Effector CD4-positive, alpha-beta T cell (primary cell): ENCODE measurements at places on chromosomes 7 and 10.

- no peak for DNase-seq
Measured at GRCh38 chr10:29895456-29895855, 163.9 kb downstream of the JCAD start.

DNA sequence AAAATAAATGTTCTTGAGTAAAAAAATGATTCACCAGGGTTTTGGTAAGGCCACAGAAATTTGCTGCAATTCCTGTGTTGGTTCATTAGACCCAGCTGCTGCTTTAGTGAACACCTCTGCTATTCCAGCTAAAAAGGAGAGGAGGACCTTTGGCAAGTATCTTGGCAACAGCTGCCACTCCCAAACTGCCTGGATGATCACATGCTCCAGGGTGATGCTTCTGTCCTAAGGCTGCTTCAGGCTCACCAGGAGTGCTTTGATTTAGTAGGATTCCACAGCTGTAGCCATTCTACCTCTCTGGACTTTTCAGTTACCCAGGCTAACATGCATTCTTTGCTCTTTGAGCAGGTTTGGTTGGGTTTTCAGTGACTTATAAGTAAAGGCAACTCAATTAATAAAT, 82.6 kb upstream of the NPVF start:
- DNase-seq = no peak

GRCh38 chr7:55723621-55723941, 139.0 kb downstream of the SEPTIN14 start:
- no peak for DNase-seq

GRCh38 chr10:92081641-92082040, 158.1 kb downstream of the BTAF1 start:
- no peak for DNase-seq

DNA sequence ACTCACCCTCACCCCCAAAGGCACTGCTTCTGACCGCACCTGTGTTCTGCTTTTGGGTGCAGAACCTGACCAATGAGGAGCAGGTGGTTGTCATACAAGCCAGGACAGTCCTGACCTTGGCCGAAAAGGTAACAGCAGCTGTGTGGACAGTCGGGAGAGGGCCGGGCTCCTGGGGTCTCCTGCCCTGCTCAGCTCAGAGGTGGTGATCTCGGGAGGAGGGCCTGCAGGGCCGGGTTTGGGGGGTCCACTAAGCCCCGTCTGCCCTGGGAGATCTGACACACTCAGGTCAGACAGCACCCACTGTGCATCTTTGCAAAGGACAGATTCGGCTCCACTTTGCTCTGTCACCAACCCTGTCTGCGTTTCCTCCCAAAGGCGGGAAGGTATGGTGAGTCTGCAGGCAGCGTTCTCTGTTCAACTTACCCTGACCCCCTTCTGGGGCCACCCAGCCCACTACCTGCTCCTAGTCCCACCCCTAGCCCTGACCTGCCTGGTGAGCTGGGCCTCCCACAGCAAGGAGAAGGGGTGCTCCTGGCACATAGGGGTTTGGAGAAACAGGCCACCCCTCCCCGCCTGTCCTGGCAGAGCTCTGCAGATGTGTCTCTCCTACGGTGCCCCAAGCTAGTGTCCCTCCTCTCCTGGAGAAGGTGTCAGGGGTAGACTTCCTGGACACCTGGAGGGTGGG, 33.7 kb upstream of the DPYSL4 start:
- no peak for DNase-seq

DNA sequence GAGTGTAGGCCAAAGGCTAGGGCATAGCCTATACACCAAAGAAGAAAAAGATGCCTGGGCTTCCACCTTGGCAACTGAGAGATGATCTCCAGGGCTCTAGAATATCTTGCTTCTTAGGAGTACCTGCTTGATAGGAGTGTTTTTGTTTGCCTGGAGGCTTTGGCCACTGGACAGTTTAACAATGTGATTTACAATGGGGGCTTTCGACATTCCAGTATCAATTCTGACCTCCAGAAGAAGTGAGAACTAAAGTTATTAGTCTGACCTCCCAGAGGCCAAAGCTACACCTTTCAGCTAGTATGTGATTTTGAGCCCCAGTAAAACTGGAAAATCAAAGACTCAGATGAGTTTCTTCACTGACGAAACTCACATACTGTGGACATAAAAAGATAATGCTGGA, 96.1 kb downstream of the JMJD1C start:
- no peak for DNase-seq

GRCh38 chr7:17408245-17408903, 109.9 kb downstream of the AHR start:
- no peak for DNase-seq

- DNase-seq = no peak
Measured at GRCh38 chr7:155211761-155212160, 85.9 kb upstream of the INSIG1 start.

GRCh38 chr7:133854739-133855138, 272.4 kb upstream of the LRGUK start:
- DNase-seq = no peak

DNA sequence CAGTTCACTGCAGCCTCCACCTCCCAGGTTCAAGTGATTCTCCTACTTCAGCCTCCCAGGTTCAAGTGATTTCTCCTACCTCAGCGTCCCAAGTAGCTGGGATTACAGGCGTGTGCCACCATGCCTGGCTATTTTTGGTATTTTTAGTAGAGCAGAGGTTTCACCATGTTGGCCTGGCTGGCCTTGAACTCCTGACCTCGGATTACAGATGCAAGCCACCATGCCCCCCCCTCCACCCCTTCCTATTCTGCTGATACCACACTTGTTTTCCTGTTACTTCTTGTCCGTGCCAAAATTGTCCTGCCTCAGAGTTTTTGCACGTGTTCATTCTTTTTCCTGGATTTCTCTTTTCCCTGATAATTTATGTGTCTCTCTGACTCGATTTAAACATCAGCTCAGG, 62.5 kb downstream of the R3HCC1L start:
- DNase-seq = no peak

DNA sequence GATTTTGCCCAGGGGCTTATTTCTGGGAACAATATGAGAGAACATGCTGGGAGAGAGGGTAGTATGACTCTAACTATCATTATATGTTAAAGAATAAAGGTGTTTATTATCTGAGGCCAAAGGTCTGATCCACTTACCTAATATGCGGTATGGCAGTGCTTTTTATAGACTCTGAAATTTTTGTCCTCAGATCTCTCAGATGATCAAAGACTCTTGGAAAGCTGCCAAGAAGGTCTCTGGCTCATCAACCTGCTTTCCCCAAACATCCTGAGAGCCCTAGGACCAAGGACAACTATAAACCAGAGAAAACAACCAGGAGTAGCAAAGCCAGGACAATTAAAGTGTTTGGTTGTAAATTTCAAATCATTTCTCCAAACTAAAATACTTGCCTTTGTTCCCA, 255.7 kb upstream of the LRRN3 start:
- no peak for DNase-seq

DNA sequence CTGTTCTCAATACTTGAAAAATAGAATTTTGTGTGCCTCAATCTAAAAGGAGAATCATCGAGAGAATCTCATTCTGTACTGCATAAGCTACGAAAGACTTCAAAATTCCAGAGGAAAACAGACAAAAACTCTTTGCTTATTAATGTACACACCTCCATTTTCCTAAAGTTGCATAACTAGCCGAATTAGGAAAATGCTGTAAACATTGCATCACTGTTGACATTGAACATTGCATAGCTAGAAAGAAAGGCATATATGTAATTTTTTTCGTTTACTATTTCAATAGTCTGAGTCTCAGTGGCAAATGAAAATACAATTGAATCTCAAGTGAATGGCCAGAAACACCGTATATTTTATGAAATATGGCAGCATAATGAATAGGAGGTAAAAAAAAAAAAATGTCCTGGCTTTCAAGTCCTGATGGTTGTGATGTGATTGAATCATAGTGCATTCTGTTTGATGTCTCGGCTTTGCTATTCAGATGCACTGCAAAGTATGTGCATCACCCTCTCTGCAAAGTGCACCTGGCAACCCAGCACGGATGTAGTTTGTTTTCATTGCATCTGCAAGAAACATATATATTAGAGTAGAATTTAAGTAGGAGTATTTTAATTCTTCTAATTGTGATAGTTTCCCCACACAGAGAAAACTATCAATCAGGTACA, 196.7 kb downstream of the VTI1A start:
- DNase-seq = no peak

- DNase-seq = no peak
Measured at GRCh38 chr7:22319424-22320403, 37.2 kb downstream of the RAPGEF5 start.

DNA sequence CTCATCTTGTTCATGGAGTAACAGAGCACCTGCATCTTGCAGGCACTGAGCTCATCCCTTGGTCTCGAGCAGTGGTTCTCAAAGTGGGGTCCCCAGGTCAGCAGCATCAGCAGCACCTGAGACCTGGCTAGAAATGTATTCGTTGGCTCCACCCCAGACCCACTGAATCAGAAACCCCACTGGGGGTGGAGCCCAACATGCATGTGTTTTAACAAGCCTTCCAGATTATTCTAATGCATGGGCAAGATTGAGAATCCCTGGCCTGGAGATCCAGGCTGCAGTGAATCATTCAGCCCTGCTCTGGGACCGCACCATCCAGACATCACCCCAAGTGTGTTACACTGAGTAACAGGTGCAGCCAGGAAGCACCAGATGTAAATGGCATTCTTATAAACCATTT, 85.1 kb upstream of the PPIF start:
- DNase-seq = no peak
